Fibroblast of lung (primary cell): ENCODE measurements at places on chromosomes 11 and 22.
A peak's percentile ranks its signal among the peaks of the same experiment; 100 is the strongest.

DNA sequence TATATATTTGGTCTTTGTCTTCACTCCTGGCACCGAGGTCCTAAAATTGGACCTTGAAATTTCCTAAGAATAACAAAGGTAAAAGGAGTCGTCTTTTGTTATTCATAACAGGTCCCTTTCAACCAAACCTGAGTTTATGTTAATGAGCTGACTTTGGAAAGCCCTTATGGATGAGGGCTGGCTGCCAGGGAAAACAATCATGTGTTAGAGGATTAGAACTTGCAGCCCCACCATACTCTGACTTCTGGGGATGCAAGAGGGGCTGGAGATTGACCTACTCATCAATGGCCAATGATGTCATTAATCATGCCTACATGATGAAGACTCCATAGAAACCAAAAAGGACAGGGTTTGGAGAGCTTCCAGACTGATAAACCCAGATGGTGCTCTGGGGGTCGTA, 118.9 kb downstream of the MRTFA start:
- no peak overlapping the region for H3K4me3 ChIP-seq
- no peak for DNase-seq
- no peaks in the 10 kb centered on the region for H3K36me3 ChIP-seq
- peaks cover 5% of the 10 kb centered on the region for H3K4me1 ChIP-seq
- H3K27ac ChIP-seq: no peak overlapping the region
- H3K27me3 ChIP-seq: no peaks in the 10 kb centered on the region

DNA sequence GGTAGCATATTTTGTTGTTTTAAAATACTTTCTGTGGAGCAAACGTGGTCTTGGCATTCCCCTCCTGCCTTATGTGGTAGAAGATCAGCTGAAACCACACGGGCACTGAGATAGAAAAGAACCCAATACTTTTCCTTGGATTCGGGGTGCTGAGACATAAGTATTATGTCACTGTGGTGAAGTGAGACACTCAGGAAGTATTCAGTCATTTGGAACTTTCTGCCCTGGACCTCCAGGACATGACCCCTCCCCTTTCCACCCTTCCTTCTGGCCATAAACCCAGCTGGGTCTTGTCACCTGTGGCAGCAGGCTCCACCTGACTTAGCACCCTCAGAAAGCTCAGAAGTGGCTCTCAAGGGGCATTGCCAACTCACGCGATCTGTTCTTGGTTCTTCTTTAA, 123.4 kb downstream of the SWAP70 start:
- H3K27me3 ChIP-seq: no peaks in the 10 kb centered on the region
- H3K4me1 ChIP-seq: peaks cover 21% of the 10 kb centered on the region
- H3K36me3 ChIP-seq: peaks cover 4% of the 10 kb centered on the region
- peak; percentile 57 for DNase-seq
- no peak overlapping the region for H3K4me3 ChIP-seq
- peak overlapping the region; percentile 73 for H3K27ac ChIP-seq

DNA sequence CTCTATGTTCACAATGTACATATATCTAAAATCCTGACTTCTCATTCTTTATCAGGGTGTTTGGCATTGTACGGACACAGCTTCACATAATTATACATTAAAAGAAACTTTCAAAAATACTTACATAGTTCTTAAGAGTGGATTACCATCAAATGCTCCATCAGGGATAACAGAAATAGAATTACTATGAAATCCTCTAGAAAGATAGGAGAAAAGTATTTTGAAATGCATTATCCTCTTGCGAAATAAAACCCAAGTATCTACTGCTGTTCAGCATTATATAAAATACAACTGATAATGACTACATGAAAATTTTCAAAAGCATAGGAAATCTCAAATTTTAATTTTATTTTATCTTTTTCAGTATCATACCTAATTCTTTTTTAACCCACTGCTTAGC, 17.8 kb upstream of the CCDC34 start:
- DNase-seq: no peak
- H3K27me3 ChIP-seq: no peaks in the 10 kb centered on the region
- no peaks in the 10 kb centered on the region for H3K4me1 ChIP-seq
- H3K27ac ChIP-seq: no peak overlapping the region

DNA sequence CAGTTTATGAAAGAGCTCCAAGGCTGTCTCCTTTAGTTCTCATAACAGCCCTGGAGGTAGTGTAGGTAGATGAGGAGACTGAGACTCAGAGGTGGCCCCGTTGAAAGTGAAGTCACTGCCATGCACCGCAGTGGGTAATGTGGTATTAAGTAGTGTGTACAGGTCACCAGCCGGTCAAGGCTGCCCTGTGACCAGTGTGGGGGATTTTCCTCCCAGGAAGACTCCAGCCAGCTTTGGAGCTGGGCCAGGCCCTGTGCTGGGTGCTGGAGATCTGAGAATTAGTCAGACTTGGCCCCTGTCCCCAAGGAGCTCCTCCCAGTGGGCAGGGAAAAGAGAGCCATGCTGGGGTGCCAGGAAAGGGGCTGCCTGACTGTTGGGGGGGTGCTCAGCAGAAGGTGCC, 5.3 kb downstream of the OMP start:
- DNase-seq: peak; percentile 94
- H3K4me1 ChIP-seq: peaks cover 30% of the 10 kb centered on the region
- peak overlapping the region; percentile 63 for H3K27ac ChIP-seq
- no peaks in the 10 kb centered on the region for H3K27me3 ChIP-seq
- H3K36me3 ChIP-seq: no peaks in the 10 kb centered on the region
- no peak overlapping the region for H3K4me3 ChIP-seq

DNA sequence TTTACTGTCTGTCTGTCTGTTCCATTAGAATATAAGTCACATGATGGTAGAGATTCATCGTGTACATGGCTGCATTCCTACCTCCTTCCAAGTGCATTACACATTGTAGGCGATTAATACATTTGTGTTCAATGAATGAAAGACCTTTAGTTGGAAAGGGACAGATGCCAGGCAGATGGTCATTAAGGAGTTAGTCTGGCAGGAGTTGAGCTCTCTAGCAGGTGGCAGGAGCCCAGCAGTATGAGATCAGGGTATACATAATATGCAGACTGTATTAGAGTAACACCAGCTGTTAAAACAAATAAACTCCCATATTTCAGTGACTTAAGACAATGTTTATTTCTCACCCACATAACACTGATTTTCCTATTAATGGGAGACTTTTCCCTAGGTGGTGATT, 147.7 kb upstream of the LARGE1 start:
- no peaks in the 10 kb centered on the region for H3K27me3 ChIP-seq
- H3K4me1 ChIP-seq: no peaks in the 10 kb centered on the region
- H3K4me3 ChIP-seq: no peak overlapping the region
- DNase-seq: no peak

DNA sequence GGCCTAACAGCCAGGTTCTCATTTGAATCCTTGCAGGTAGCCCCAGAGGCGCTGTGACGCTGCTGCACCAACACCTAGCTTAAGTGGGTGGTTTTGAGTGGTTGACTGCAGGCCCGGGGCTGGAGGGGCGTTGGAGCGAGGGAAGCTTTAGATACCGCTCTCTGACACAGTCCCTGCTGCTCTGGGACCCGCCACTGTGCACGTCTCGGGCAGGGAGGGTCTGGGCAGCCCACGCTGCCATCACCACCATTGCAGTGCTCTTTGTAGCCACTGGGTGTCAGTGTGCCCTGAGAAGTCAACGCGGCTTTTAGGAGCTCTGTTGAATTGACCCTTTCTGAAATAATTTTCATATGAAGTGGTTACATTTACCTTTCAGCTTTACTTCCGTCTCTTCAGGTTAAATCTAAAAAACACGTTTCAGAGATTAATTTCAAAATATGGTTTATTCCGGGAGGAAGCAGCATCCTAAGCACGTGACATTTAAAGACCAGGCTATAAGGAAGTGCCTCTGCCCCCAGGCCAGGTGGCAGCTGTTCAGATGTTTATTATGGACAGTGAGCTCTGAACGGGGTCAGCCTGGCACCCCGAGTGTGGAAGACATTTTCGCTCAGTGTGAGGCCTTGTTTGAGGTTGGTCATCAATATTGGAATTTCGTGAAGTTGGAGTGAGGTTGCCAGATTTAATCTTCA, 30.9 kb upstream of the PARVB start:
- peaks cover 17% of the 10 kb centered on the region for H3K36me3 ChIP-seq
- H3K4me1 ChIP-seq: peaks cover 3% of the 10 kb centered on the region
- peak; percentile 75 for DNase-seq
- H3K27me3 ChIP-seq: no peaks in the 10 kb centered on the region
- H3K27ac ChIP-seq: no peak overlapping the region
- H3K4me3 ChIP-seq: no peak overlapping the region

DNA sequence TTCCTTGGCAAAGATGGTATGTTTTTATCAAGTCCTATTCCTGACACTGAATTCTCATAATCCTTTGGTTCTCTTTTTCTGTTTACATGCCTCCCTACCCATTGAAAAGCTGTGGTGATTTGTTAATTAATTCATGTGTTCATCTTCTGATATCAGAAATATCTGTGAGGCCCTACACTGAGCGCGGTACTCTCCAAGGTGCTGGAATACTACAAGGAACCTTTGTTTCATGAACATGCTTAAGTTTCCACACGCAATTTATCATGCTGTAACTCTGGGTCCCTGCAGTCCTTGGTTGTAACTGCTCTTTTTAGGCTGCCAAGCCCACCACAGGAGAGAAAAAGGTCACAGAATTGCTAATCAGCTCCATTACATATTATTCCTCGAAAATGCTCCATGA, 331.8 kb downstream of the FAT3 start:
- no peak overlapping the region for H3K27ac ChIP-seq
- DNase-seq: peak; percentile 55
- no peaks in the 10 kb centered on the region for H3K36me3 ChIP-seq
- H3K4me1 ChIP-seq: no peaks in the 10 kb centered on the region
- H3K4me3 ChIP-seq: no peak overlapping the region
- no peaks in the 10 kb centered on the region for H3K27me3 ChIP-seq

DNA sequence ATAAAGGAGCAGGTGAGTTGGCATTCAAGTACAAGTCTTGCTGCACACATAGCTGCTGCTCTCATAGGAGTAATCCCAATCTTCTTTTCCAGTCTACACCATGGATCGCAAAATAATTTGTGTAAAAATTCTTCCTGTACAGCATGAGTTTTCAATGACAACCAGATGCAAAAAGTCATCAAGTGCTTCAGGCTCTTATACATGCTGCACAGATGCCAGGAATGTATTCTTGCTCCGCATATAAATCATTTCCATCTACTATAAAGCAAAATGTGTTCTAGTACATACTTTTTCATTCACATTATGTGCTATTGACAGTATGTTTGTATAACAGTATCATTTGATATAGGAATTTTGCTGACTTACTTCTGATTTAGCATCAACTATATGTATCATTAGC, 35.4 kb downstream of the NXPE2 start:
- H3K27me3 ChIP-seq: no peaks in the 10 kb centered on the region
- DNase-seq: no peak
- H3K4me1 ChIP-seq: no peaks in the 10 kb centered on the region
- no peak overlapping the region for H3K4me3 ChIP-seq

DNA sequence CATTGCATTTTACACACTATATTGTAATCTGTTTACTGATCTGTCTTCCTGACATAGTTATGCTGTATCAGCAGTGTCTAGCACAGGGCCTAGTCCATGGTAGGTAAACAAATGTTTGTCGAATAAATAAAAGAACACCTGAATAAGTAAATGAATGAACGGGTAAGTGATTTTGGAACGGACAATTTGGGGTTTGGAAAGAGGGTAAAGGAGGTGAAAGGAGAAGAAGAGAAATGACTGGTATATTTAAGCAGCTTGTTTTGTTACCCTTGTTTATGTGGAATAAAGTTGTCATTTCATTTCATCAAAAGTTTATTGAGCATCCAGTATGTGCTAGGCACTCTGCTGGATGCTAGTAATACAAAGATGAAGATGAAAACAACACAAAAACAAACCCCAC, at the start of gene HEPN1:
Gene HEPN1, plus strand, starts transcription at position 301 of the 400 bp plus-strand sequence.
- H3K4me1 ChIP-seq: peaks cover 18% of the 10 kb centered on the region
- no peak for DNase-seq
- no peak within 1 kb of the TSS for H3K4me3 ChIP-seq
- no peaks in the 10 kb centered on the region for H3K27me3 ChIP-seq

DNA sequence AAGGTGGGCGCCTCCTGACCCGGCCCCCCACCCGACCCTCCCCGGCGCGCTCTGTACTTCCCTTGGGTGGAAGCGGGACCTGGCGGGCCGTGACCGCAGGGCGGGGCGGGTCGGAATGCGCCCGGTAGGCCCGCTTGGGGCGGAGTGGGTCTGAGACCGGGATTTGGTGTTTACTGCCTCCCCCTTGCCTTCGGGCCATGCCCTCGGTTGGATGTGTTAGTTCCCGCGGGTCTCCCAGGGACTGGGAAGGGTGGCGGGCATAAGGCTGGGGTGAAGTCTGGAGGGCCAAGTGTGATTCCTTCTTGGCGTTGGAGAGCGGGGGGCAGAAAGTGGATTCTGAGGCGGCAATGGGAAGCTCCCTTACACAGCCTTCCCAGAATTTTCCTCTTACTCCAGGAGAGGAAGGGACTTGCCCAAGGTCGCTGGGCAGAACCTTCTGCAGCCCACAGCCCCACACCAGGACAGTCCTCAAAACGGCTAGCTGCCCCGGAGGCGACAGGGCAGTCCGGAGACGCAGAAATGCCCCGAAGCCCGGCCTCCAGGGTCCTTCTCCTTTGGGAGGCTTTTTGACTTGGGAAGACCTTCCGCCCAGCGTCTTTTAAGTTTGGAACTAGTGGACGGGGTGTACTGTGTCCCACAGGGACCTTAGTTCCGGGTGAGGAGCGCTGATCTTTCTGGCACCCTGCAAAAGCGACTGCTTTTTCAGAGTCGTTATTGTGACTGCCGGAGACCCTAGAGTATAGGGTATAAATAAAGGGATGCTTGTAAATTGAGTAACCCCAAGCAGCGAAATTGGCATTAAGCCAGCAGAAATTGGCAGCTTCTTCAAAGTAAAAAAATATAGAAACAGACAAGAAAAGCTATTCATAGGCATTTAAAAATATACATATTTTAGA, 647 bp downstream of the SWAP70 start:
- peak; percentile 54 for DNase-seq
- H3K4me3 ChIP-seq: peak overlapping the region; percentile 87
- peaks cover 3% of the 10 kb centered on the region for H3K4me1 ChIP-seq
- H3K27ac ChIP-seq: peak overlapping the region; percentile 91
- no peaks in the 10 kb centered on the region for H3K36me3 ChIP-seq

GRCh38 chr11:12042215-12042676, 33.8 kb upstream of the DKK3 start:
- no peak overlapping the region for H3K4me3 ChIP-seq
- no peaks in the 10 kb centered on the region for H3K36me3 ChIP-seq
- peak; percentile 98 for DNase-seq
- no peaks in the 10 kb centered on the region for H3K27me3 ChIP-seq
- peaks cover 24% of the 10 kb centered on the region for H3K4me1 ChIP-seq

- H3K27ac ChIP-seq: no peak overlapping the region
- no peaks in the 10 kb centered on the region for H3K27me3 ChIP-seq
- no peaks in the 10 kb centered on the region for H3K36me3 ChIP-seq
- no peak for DNase-seq
Observed at GRCh38 chr22:48900626-48901025, 927.0 kb downstream of the BRD1 start.
